Posterior cingulate gyrus (tissue), 11 donors: ENCODE measurements at places on chromosomes 11 and 22.

- DNase-seq = no peak
These were observed 107.6 kb downstream of the CCDC34 start for GRCh38 chr11:27255447-27255828.

GRCh38 chr11:1017269-1018005 lies 19.1 kb downstream of the MUC6 start:
- DNase-seq = no peak

DNA sequence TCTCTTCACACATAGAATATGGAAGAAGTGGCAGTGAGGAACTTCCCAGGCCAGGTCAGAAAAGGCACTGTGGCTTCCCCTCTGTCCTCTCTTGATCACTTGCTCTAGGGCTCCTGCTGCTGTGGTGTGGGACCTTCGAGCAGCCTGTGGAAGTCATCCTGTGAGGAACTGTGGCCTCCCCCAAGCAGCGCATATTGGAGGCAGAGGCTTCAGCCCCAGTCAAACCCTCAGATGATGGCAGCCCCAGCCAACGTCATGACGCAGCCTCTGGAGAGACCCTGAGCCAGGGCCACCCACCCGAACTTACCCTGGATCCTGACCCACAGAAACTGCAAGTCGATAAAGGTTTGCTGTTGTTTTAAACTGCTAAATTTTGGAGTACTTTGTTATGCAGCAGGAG lies 444.9 kb downstream of the TBC1D22A start:
- DNase-seq = no peak

- DNase-seq = no peak
These were observed 58.3 kb upstream of the RASD2 start for GRCh38 chr22:35482311-35482710.

DNA sequence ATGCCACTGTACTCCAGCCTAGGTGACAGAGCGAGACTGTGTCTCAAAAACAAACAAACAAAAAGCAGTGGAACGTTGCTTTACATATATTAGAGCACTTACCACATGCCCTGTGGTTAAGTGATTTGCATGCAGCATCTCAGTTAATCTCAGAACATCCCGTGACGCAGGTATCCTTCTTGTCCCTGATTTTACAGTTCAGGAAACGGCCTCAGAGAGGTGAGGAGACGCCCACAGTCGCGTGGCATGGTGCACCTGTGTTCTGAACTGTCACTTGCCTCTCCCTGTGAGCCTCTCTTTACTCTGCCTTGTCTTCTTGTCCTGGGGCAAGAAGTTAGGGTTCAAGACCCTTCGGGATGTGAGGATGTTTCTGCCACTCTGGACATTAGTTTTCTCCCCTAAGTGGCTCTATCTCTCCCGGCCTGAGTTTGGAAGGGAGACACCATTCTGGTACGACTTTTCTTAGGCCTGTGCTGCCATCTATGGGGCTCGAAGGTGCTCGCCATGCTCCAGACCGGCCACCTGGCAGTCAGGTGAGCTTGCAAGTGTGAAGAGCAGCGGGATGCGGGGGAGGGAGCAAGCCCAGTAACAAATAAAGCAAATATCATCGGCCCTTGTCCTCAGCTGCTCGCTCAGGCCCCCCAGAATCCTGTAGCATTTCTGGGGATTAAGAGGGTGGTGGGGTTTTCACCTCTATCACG lies 25.6 kb downstream of the YWHAH start:
- peak; percentile 75 for DNase-seq

DNA sequence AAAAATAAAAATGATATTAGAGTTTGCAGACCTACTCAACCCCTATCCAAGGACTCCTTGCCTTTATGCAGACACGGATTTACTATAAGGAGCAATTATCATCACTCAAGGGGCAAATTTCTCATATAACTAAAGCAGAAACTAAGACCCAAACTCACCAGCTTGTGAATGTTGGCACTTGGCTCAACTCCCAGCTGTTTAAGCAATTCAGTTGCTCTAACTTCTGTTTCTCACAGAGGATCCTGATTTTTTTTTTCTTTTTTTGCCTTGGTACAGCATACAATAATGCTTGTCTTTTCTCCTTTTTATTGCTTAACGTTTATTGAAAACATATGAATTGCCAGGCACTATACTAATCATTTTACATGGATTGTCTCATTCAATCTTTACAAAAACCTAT lies 9.6 kb upstream of the CBLIF start:
- no peak for DNase-seq

DNA sequence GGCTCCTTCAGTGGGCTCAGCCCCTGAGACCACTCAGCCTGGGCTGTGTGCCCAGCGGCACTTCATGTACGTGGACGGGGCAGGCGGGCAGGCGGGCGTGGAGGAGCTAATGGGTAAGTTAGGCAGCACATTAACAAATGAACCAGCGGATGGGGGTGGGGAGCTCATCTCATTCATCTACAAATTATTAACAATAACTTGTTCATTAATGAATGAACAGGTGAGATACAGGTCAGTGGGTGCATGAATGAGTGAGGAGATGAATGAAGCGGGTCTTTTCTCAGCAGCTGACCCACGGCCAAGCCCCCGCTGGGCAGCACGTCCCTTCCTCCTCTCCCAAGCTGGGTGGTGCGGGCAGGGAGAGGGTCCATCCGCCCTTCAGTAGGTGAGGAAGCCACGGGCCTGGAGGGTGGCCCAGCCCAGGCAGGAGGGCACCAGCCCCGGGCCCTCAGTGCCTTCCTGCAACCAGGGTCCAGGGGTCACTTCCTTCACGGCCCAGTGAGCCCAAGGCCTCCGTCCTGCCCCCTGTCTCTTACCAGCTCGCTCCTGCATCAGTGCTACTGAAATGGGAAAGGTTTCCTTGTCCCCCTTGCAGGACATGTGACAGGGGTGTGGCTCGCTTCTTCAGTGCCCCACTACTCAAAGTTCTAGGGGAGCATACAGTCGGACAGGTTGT lies 60.5 kb upstream of the KCNQ1OT1 start:
- DNase-seq = peak; percentile 2

GRCh38 chr11:65932558-65932919 lies 12.7 kb upstream of the TSGA10IP start:
- no peak for DNase-seq

DNA sequence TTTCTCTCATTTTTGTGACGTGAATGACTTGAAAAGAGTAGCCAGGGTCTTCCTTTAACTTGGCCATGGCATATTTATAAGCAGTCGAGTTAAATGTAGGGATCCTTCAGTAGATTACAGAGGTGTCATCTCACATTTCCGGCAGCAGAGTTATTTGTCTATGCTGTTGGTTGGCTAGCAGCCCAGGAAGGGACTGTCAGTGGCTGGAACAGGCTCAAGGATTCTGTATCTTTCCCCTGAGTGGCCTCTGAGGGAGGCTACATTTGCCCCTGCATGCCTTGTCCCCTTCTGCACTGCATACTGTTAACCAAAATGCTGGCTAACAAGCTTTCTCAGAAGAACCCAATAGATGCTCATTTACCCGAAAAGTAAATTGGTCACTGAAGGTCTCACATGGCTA lies 187.6 kb downstream of the PGR start:
- no peak for DNase-seq

DNA sequence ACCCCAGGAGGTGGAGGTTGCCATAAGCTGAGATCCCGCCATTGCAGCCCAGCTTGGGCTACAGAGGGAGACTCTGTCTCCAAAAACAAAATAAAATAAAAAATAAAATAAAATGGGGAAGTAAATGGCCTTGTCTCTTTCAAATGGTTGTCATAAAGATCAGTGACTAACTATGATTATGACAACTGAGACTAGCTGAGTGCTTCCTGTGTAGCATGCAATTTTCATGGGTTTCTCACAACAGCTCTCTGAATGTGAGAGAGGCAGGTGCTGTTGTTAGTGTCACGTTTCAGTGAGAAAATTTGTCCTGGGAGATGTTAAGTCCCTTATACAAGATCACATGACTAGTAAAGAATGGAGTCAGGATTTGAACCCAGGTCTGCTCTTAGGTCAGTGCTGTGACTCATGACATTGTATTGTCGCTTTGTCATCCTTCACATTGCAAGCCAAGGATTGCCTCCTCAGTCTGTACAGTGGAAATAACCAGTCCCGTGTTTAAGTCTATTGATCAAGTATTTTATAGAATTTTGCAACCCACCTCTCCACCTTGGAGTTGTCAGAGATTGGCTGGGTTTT lies 163.3 kb upstream of the CCDC90B start:
- DNase-seq = no peak
